Esophagus squamous epithelium (tissue), 5 donors: ENCODE measurements at places on chromosomes 12 and 14. TPM values are rescaled to one million over a fixed set of nuclear protein-coding genes. Genes with fewer than 3 reads are reported as not detected.

- H3K27me3 ChIP-seq, result no peaks in the 10 kb centered on the region
- no peak overlapping the region for H3K4me3 ChIP-seq
- no peak overlapping the region for H3K27ac ChIP-seq
- no peaks in the 10 kb centered on the region for H3K36me3 ChIP-seq
- peaks cover 22% of the 10 kb centered on the region for H3K4me1 ChIP-seq
- no peak for DNase-seq
These were observed 3.1 kb upstream of the RIC8B start for GRCh38 chr12:106771425-106771824.

DNA sequence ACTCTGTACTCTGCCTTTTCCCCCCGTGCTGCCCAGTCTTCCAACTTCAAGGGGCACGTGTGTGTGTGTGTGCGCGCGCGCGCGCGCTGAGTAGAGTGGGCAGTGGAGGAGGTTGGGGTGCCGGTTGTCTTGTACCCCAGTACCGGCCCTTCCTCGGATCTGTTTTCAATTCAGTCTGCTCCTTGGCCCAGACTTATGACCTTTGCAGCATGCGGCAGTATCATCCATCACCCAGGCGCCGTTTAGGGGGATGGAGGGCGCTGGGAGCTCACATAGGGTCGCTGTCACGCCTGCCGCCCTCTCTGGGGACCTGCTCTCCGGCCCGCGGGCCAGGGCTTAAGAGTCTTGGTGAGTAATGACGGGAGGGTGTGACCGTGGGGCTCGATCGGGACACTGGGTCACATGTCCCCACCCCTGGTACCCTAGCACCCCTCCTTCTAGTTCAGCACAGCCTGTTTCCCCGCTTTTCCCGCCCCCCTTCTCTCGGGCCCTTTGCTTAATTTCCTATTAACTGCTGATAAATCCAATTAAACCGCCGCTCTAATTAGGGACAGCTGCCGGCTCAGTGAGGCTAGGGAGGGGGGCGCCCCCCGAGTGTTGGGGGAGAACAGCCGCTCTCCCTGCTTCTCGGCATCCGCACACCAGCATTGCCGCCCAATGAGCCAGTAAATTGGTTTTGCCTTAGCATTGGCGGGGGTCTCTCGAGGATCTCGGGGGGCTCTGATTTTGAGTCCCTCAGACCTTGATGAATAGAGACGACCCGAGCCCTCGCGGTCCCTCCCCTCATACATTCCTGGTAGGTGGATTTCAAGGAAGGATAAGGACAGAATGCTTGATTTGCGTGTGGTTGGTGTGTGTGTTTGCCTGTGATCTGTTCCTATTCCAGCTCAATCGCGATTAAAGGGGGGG, 9.3 kb downstream of the STAC3 start:
- peaks cover 43% of the 10 kb centered on the region for H3K27me3 ChIP-seq
- peaks cover 76% of the 10 kb centered on the region for H3K4me1 ChIP-seq

DNA sequence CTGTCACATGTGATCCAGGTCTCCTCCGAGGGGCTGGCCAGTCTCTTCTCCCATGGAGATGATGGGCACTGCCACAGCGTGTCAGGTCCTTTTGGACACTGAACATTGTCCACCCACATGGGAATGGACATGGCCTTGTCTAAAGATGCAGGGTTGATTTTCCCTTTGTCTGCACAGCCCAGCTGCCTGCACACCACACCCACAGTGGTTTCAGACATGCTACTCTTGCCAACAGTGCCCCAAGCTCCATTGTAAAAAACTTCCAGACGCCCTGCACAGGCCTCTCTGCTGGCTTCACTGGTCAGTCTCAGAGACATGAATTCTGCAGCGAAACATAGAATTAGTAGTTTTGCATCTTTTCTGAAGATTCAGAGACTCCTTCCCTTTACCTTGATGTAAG, 18.5 kb downstream of the CD163 start:
- H3K27me3 ChIP-seq, result no peaks in the 10 kb centered on the region
- no peak overlapping the region for H3K27ac ChIP-seq
- H3K4me1 ChIP-seq, result no peaks in the 10 kb centered on the region
- no peaks in the 10 kb centered on the region for H3K36me3 ChIP-seq
- no peak overlapping the region for H3K4me3 ChIP-seq

DNA sequence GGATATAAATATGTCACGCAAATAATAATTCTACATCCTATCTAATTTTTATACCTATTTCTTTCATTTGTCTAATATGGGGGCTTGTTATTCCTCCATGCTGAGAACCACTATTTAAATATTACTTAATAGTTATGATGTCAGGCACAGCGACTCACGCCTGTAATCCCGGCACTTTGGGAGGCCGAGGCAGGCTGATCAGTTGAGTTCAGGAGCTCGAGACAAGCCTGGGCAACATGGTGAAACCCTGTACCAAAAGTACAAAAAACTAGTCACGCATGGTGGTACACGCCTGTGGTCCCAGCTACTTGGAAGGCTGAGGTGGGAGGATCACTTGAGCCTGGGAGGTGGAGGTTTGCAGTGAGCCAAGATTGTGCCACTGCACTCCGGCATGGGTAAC, 45.2 kb downstream of the GXYLT1 start:
- H3K4me3 ChIP-seq, result no peak overlapping the region
- no peak overlapping the region for H3K27ac ChIP-seq
- DNase-seq, result no peak
- no peaks in the 10 kb centered on the region for H3K36me3 ChIP-seq
- no peaks in the 10 kb centered on the region for H3K27me3 ChIP-seq

DNA sequence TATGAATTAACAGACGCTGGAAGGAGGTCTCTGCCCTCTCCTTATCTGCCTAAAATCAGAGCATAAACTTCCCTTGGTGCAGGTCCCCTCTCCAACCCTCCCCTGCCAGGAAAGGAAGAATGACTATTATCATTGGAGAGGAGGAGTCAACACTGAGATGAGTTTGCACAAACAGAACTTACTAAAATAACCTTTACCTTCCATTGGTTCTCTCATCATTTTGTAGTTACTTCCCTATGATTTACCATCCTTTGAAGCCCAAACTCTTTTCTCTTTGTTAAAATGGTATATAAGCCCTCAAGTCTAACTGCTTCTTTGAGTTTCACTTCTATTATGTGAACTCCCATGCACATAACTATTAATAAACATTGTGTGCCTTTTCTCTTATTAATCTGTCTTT, 64.2 kb upstream of the EEA1 start:
- H3K27me3 ChIP-seq, result no peaks in the 10 kb centered on the region
- no peaks in the 10 kb centered on the region for H3K36me3 ChIP-seq
- no peak overlapping the region for H3K27ac ChIP-seq
- no peak overlapping the region for H3K4me3 ChIP-seq
- H3K4me1 ChIP-seq, result peaks cover under 1% of the 10 kb centered on the region

GRCh38 chr12:4006743-4007142, 133.5 kb upstream of the PARP11 start:
- H3K27ac ChIP-seq, result no peak overlapping the region
- H3K4me1 ChIP-seq, result peaks cover 8% of the 10 kb centered on the region
- no peak for DNase-seq
- no peak overlapping the region for H3K4me3 ChIP-seq

DNA sequence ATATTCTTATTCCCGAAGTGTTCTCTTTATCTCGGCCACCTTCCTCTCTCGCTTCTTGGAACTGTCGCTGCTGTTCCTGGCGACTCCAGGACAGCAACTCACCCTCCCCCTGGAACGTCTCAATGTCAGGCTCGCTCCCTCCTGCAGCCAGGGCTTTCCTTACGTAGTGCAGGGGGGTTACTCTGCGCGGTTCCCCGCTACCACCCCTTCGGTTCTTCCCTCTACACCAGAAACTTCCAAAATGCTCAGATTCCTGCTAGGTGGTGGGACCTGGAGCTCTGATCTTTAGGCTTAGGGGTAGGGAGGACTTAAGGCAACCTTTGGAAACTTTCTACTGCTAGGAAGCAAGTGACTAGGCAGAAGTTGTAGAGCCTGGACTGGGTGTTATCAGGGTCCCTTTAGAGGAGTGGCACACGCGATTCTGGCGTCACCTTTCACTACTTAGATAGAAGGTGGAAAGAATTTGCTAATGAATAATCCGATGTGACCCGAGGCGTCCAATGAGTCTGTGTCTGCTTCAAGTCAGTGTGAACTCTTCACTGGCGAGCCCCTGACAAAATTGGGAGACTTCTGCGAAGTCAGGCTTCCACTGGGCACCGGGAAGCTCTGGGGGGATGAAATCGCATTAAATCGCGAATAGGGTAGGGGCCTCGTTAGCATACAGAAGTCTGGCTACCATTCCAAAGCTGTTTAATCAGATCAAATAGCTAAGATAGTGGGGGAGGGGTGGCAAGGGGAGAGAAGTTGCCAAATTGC, 900 bp upstream of the DPF3 start:
- no peaks in the 10 kb centered on the region for H3K36me3 ChIP-seq
- no peak overlapping the region for H3K27ac ChIP-seq
- no peaks in the 10 kb centered on the region for H3K4me1 ChIP-seq
- peaks cover 15% of the 10 kb centered on the region for H3K27me3 ChIP-seq
- H3K4me3 ChIP-seq, result peak overlapping the region; percentile 70

GRCh38 chr12:87678453-87678852, 350.7 kb downstream of the C12orf50 start:
- H3K4me3 ChIP-seq, result no peak overlapping the region
- no peaks in the 10 kb centered on the region for H3K27me3 ChIP-seq
- DNase-seq, result no peak
- no peak overlapping the region for H3K27ac ChIP-seq

GRCh38 chr12:25386831-25387731, 136.4 kb upstream of the KRAS start:
- H3K4me1 ChIP-seq, result peaks cover 16% of the 10 kb centered on the region
- no peak for DNase-seq
- H3K4me3 ChIP-seq, result peak overlapping the region; percentile 69
- H3K27me3 ChIP-seq, result no peaks in the 10 kb centered on the region

DNA sequence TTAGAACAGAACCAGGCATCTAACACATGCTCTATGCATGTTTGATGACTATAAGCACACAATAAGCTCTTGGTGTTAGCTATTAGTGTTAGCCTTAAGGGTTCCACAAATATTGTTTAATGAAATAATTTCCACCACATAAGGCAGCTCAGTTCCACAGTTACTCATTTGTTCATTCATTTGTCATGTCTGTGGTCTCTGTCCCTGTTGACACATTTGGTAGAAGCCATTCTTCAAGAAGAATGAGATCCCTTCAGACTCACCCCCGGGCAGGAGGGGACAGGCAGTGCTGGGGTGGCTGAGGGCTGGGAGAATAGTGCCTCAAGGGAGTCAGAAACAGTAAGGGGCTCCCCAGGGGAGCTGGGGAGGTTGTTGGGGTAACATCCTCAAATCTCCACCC, 3.7 kb upstream of the FAIM2 start:
- H3K4me1 ChIP-seq, result peaks cover 32% of the 10 kb centered on the region
- no peak overlapping the region for H3K4me3 ChIP-seq
- no peaks in the 10 kb centered on the region for H3K27me3 ChIP-seq
- H3K27ac ChIP-seq, result no peak overlapping the region
- no peak for DNase-seq
- H3K36me3 ChIP-seq, result no peaks in the 10 kb centered on the region

- DNase-seq, result no peak
- peak overlapping the region; percentile 77 for H3K27ac ChIP-seq
- H3K27me3 ChIP-seq, result no peaks in the 10 kb centered on the region
These were observed 21.5 kb downstream of the LGMN start for GRCh38 chr14:92726933-92727262.

DNA sequence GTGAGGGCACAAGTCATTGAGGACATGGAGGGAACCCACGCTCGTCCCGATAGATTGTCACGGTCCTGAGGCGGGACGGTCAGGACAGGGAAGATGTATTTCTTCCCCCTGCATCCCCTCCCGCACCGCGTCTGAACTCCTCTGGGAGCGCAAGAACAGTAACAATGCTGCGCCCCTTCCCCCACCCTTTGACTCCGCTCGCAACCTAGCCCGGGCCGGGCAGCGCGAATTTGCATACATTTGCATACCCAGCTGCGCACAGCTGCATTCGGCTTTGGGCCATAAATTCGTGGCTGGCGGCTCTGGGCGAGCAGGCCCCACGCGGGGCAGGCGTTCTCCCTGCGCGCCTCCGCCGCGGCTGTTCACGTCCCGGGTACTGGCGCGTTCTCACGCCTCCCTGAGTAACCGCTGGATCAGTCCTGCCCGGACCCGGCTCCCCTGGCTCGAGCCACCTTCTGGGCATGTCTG, 29.0 kb upstream of the SMUG1 start:
- H3K27ac ChIP-seq, result no peak overlapping the region
- H3K27me3 ChIP-seq, result peaks cover 8% of the 10 kb centered on the region
- peak overlapping the region; percentile 31 for H3K4me3 ChIP-seq
- no peak for DNase-seq
- H3K36me3 ChIP-seq, result no peaks in the 10 kb centered on the region

DNA sequence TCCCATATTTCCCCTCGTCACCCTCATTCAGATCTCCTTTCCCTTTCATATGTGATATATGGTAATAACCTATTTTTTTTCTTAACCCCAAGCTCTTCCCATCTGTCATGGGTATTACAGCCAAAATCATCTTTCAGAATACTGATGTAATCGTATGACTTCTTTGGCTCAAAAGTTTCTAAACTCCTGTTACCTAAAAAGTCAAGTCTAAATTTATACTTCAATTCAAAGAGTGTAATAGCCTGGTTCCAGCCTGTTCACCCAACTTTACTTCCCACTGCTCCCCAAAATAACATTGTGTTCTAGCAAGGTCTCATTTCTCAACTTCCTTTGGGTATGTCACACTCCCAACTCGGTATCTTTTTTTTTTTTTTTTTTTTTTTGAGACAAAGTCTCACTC, 48.5 kb downstream of the TBK1 start:
- H3K27ac ChIP-seq, result no peak overlapping the region
- no peaks in the 10 kb centered on the region for H3K27me3 ChIP-seq
- DNase-seq, result no peak
- H3K36me3 ChIP-seq, result peaks cover 4% of the 10 kb centered on the region
- no peaks in the 10 kb centered on the region for H3K4me1 ChIP-seq

- no peak overlapping the region for H3K4me3 ChIP-seq
- DNase-seq, result no peak
- no peaks in the 10 kb centered on the region for H3K36me3 ChIP-seq
- H3K27ac ChIP-seq, result no peak overlapping the region
- peaks cover 14% of the 10 kb centered on the region for H3K4me1 ChIP-seq
These were observed 211.9 kb downstream of the TTC8 start for GRCh38 chr14:89036371-89036770.

DNA sequence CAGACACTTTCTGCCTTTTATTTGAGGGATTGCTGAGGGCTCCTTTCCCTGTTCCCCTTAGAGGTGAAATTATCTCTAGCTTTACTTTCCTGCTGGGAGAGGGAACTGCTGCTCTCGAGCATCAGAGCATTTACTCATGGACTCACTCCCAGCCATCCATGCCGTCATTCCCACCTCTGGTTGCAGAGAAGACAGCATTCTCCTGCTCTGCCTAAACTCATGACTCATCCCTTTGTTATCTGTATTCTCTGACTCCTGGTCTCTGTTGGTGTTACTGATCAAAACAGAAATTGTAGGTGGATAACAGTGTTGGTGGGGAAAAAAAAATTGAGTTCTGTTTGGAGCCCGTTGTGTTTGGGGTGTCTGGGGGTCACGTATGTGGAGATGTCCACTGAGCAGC, 159.3 kb downstream of the TTC8 start:
- H3K4me3 ChIP-seq, result no peak overlapping the region
- H3K27ac ChIP-seq, result no peak overlapping the region
- no peaks in the 10 kb centered on the region for H3K36me3 ChIP-seq
- H3K27me3 ChIP-seq, result no peaks in the 10 kb centered on the region
- no peaks in the 10 kb centered on the region for H3K4me1 ChIP-seq

- no peaks in the 10 kb centered on the region for H3K27me3 ChIP-seq
- no peak for DNase-seq
- H3K36me3 ChIP-seq, result no peaks in the 10 kb centered on the region
- no peak overlapping the region for H3K4me3 ChIP-seq
These were observed 445.5 kb upstream of the FBXO33 start for GRCh38 chr14:39877577-39878190.

Gene IRAK3
- total RNA-seq, result 1.5 TPM

Gene ACOT6
- not detected for total RNA-seq

Gene KRT3
- total RNA-seq, result 0.57 TPM

Gene NR4A1
- total RNA-seq, result 5.3 TPM

Gene MGAT2
- total RNA-seq, result 19.9 TPM

Gene PGF
- total RNA-seq, result 3.4 TPM

Gene BDKRB1
- total RNA-seq, result 12.2 TPM

Gene SLC17A8
- total RNA-seq, result not detected

Gene CISTR
- total RNA-seq, result not detected
